Amygdala (tissue), 56 donors: ENCODE measurements at places on chromosomes 11 and 22.

DNA sequence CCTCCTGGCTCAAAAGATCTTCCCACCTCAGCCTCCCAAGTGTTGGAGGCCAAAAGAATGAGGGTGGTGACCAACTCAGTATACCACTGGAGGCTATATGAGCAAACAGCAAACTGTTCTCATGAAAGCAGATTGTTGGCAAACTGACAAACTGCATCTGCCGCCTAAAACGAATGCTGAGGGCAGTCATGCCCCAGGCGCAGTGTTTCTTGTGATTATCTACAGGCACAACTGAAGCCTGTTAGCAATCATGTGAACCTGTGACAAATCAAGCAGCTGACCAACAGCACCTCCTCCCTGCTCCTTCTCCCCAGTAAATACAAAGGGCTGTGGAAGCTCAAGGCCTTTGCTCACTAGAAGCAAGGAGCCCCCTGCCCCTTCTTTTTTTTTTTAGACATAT is 47.8 kb downstream of the BTBD10 start:
- no peak for DNase-seq

- no peak for DNase-seq
Measured at GRCh38 chr11:86795949-86796348, 4.4 kb upstream of the PRSS23 start.

DNA sequence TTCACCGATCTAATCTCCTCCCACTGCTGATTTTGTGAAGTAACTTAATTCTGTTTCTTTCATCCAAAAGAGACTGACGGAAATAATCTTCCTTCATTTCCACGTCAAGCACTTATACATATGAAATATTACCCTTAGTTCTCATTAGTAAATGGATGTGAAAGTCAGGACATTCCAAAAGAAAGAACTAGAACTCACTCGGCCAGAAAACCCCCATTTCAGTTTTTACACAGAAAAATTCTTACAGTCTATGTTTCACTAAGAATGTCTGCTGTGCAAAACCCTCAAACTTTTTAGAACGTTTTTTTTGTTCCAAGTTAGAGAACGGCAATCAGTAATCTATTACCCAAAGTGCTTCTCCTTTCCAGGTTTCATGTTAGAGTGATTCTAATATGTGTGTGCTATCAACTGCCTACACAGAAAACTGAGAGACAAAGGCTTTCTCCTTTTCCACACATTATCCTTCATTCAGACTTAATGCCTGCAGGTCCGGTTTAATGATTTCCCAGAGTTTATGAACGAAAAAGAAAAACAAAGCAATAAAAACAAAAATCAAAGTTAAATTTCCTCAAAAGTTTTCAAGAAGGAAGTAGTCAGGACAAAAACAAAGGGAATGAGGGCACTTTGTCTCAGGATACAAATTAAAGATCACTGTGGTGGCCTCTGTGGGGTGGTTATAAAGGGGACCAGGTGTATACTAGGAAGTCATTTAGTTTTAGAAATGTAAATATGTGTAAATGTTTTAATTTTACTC is 11.3 kb upstream of the SESN3 start:
- no peak for DNase-seq

DNA sequence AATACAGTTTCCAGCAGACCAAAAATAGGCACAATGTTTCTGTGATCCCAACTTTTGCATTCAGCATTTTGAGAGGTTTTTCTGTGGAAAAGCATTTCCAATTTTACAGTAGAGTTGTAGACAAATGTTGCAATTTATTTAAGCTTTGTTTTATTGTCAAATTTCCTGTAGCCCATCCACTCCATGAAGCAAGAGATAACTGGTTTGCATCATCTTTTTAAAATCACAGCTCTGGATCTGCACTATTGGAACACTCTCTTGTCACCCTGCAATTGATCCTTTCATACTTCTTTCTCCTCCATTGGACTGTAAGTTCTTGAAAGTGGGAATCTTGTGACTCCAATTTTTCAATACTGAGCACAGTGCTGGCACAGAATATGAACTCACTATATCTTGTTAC is 86.0 kb downstream of the MAML2 start:
- DNase-seq = no peak

- no peak for DNase-seq
Measured at GRCh38 chr11:13713982-13714381, 45.5 kb downstream of the FAR1 start.

DNA sequence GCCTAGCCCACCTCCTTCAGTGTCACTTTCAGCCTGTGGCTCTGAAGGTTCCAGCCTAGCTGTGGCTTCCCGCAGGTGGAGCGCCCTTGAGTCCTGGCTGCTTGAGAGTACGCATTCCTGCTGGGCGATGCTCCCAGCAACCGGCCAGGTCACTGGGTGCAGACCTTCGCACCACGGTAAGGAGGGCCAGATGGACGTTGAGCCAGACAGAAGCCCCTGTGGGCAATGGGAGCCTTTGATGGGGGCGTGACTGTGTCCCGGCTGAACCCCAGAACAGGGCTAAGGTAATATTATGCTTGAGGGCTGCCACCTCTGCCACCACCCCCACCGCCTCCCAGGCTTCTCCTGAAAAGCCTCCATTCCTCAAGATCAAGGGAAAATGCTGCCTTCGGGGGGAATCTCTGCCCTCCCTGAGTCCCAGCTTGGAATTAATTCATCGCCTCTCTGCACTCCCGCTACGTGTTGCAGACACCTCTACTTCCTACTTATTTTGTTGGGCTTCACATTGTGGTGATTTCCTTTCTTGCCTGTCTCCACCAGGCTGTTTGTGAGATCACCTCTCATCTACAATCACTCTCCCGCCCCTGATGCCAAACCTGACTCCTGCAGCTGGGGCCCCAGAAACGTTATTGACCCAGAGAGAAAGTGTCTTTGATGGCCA is 144.9 kb upstream of the NECTIN1 start:
- DNase-seq = no peak

GRCh38 chr11:62556108-62556874 is 9.7 kb upstream of the AHNAK start:
- no peak for DNase-seq

GRCh38 chr11:36150986-36151385 is 138.2 kb downstream of the COMMD9 start:
- no peak for DNase-seq
